ENCODE measurements at places on chromosomes 7 and 10. TPM values are rescaled to one million over a fixed set of nuclear protein-coding genes. Genes with fewer than 3 reads are reported as not detected.

Gene SPDYE11
- not detected for total RNA-seq

DNA sequence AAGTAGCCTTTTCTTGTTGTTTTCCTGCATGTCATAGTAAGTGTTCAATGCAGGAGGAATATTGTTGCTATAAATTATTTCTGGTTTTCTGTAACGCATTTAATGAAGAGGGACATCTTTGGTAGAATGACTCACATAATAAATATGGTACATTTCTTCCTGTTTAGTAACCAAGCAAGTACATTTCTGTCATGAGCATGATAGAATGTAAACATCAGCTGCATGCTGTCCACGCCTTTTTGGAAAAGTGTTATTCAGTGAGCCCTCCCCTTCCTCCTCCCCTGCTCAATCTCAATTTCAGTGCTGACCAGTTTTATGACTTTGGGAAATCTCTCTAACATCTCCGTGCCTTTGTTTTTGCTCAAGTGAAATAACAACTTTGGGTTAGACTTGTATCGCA, 664.0 kb downstream of the XPNPEP1 start:
- H3K27me3 ChIP-seq = no peaks in the 10 kb centered on the region
- H3K4me3 ChIP-seq = no peak overlapping the region
- no peak for DNase-seq
- no peaks in the 10 kb centered on the region for H3K4me1 ChIP-seq

Gene COL17A1
- total RNA-seq = not detected

DNA sequence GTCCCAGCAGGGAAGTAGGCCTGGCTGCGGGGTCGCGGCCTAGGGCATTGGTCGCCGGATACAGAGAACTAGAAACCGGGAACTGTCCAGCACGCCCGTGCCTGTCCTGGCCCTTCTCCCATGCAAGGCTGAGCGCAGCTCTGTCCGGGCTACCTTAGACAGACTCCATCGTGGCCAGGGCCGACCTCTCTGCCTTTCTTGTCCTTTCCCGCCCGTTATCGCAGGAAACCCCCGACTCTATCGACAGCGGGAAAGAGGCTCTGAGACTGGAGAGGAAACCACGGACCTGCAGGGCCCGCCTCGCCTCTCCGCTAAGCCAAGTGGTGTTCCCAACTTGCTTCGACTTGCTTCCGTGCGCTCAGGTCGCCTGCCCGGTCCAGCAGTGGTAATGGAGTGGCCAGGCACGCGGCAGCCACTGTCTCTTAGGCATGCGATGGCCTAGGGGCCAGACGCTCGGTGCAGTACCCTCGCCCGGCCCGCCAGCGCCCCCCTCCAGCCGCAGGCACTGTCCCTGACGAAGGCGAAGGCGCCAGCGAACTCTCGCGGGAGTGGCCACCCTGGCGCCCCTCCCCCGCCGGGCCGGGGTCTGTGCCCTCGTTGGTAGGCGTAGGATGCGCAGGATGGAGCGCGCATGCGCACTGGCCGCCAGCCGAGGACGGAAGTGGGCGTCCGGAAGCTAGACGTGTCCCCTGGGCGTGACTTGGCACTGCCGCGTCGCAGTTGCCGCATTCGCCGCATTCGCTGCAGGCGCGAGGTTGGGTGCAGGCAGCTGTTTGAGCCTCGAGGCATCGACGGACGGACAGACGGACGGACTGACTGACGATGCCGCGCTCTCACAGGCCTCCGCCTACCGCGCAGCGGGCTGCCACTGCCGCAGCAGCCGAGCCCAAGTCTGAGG, 54.4 kb downstream of the MCMBP start:
- peaks cover 23% of the 10 kb centered on the region for H3K4me1 ChIP-seq
- H3K36me3 ChIP-seq = peaks cover 6% of the 10 kb centered on the region
- no peak overlapping the region for H3K4me3 ChIP-seq
- H3K27me3 ChIP-seq = no peaks in the 10 kb centered on the region

- no peak overlapping the region for H3K27ac ChIP-seq
- H3K4me1 ChIP-seq = no peaks in the 10 kb centered on the region
- H3K27me3 ChIP-seq = no peaks in the 10 kb centered on the region
- DNase-seq = no peak
- H3K36me3 ChIP-seq = no peaks in the 10 kb centered on the region
Observed at GRCh38 chr7:40299097-40299496, 164.3 kb downstream of the SUGCT start.

Gene MBL2
- not detected for total RNA-seq

DNA sequence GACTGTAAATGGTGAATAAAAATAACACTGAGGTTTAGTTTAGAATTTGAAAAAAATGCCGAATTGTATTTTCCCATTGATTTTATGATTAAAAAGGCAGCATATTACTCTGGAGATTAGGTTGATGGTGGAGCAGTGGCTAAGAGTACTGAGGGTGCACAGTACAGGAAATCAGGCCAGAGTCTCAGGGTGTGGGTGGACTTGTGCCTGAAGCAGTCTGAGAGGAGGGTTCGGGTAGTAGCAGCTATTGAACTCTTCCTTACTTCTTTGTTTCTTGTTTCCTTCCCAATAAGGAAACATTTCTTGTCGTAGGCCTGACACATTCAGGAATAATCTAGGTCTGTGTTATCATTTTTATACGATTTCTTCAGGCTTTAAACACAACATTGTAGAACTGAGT, 319.0 kb upstream of the MBL2 start:
- no peak for DNase-seq
- peaks cover 5% of the 10 kb centered on the region for H3K36me3 ChIP-seq
- no peaks in the 10 kb centered on the region for H3K27me3 ChIP-seq
- no peaks in the 10 kb centered on the region for H3K4me1 ChIP-seq
- no peak overlapping the region for H3K27ac ChIP-seq

GRCh38 chr10:70320751-70321150, 36.9 kb upstream of the NPFFR1 start:
- no peaks in the 10 kb centered on the region for H3K27me3 ChIP-seq
- peaks cover 13% of the 10 kb centered on the region for H3K4me1 ChIP-seq
- H3K36me3 ChIP-seq = no peaks in the 10 kb centered on the region
- DNase-seq = no peak
- H3K4me3 ChIP-seq = no peak overlapping the region

Measured in natural killer cell treated with Interleukin-12 subunit alpha and Interleukin-12 subunit beta and Interleukin-15 and Interleukin-18, amount 100 ng/mL, for 72 hours (primary cell).